ENCODE measurements at places on chromosomes 7 and 10.

DNA sequence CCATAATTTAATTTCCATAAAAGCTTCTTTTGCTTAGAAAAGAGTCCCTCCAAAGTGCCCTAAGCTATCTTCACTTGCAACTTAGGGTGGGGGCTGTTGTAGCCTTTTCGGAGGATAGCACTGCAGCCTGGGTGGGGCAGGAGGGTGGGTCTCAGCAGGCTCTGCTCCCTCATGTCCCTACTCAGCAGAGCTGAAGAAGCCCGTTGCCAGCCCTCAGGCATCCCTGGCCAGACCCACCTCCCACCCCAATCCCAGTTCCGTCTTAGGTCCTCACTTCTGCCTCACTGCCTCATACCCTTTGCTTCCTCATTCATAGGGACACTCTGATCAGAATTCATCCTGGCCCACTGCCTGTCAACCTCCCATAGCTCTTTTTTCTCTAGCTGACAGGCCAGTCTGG, 99.8 kb upstream of the ZMIZ1 start:
- DNase-seq: no peak

GRCh38 chr7:47354071-47354470, 227.8 kb downstream of the TNS3 start:
- DNase-seq: no peak

- DNase-seq: no peak
Measured at GRCh38 chr10:86319676-86320075, 46.9 kb downstream of the GRID1 start.

GRCh38 chr10:100802607-100803006, 57.2 kb downstream of the PAX2 start:
- DNase-seq: no peak

- no peak for DNase-seq
Measured at GRCh38 chr10:124999433-125000365, 57.8 kb downstream of the ZRANB1 start.

DNA sequence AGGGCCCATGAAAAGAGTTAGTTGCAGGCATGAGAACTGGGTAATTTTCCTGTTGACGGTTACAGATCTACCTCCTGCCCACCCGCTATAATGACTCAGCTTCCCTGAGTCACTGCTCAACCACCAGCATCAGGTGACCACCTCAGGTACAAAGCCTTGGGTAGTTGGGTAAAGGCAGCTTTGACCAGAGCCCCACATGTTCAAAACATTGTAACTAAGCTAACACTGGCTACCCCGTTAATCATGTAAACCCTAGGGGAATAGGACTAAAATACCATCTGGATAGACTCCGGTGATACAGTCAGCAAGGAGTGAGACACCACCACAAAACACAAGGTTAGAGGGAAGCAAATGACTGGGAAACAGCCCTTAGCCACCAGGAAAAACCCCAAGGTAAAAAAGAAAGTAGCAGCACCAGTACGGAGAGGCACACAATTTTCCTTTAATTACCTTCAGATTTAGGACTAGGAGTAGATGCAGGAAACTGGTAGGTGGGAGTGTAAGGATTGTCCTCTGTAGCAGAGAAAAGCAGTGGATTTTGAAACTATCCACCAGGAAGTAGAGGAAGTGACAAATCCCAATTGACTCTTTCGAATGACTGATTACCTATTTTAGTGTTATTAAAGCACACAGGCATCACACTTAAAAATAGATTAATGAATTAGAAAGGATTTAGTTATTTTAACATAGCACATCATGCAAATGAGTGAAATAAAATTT, 103.5 kb upstream of the PDLIM1 start:
- no peak for DNase-seq

DNA sequence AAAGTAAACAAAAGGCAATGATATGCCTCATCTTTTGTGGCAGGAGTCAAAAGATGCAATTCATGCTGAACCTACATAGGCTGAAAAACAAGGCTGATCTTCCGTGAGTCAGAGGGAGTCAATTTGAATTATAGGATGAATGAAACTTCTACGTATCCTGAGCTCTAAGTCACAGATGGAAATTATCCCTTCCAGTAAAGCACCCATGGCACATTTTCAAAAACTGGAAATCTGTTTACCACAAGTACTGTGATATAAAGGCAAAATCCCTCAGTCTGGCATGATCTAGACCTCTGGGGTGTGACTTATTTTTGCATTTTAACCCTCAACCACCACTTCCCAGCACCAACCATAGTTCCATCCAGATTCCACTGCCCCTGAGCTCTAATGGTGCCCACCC, 69.6 kb downstream of the NRG3 start:
- no peak for DNase-seq

Data from activated T-helper 9 cell treated with anti-CD3 and anti-CD28 coated beads, Interleukin-2, amount 50 U/mL, for 16 hours (primary cell).